ENCODE measurements at places on chromosomes 7 and 10.

DNA sequence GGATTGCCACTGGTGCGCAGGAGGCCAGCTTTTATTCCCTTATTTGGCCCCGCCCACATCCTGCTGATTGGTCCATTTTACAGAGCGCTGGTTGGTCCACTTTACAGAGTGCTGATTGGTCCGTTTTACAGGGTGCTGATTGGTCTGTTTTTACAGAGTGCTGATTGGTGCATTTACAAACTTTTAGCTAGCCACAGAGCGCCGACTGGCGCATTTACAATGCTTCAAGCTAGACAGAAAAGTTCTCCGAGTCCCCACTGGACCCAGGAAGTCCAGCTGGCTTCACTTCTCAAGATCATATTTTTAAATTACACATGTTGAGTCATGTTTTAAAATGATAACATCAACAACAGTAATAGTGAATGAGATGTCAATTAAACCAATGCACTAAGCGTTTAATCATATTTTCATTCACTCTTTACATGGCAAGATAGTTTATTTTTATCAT lies 128.3 kb downstream of the CUBN start:
- no peak for DNase-seq

- DNase-seq, result no peak
Observed at GRCh38 chr7:47627580-47628283, 45.8 kb upstream of the TNS3 start.

GRCh38 chr7:112007185-112007584 lies 199.0 kb downstream of the DOCK4 start:
- DNase-seq, result no peak

GRCh38 chr10:52436664-52437063 lies 122.6 kb downstream of the DKK1 start:
- DNase-seq, result no peak

DNA sequence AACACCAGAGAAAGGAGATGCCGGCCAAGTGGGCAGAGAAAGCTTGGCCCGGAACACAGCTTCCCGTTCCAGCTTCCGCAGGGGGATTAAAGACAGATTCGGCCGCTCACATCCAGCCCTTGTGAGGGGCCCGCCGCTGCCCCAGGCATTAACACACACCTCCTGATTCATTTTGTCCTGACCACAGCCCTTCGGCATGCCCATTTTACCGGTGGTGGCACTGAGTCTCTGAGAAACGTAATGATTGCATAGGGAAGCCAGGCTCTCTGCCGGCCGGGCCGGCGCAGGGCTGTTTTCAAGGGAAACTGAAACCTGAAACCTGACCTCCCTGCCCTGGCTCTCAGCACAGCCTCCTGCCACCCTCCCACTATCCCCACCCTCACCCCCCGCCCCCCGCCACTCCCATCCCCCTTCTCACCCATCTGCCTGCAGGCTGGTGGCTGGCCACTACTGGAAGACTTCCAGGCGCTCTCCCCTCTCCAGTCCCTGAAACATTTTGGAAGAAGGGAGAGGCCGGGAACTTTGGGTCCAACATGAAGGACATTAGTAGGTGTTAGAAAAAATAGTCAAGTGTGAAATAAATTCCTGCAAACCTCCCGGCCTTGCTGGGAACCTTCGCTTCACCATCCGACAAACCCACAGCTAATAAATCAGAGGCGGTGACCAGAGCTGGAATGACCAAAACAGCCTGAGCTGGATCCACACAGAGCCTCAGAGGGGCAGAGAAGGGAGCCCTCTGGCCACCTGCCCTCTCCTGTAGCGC lies 83.5 kb upstream of the CUX1 start:
- no peak for DNase-seq

GRCh38 chr7:8669501-8669851 lies 236.1 kb downstream of the NXPH1 start:
- DNase-seq, result no peak

DNA sequence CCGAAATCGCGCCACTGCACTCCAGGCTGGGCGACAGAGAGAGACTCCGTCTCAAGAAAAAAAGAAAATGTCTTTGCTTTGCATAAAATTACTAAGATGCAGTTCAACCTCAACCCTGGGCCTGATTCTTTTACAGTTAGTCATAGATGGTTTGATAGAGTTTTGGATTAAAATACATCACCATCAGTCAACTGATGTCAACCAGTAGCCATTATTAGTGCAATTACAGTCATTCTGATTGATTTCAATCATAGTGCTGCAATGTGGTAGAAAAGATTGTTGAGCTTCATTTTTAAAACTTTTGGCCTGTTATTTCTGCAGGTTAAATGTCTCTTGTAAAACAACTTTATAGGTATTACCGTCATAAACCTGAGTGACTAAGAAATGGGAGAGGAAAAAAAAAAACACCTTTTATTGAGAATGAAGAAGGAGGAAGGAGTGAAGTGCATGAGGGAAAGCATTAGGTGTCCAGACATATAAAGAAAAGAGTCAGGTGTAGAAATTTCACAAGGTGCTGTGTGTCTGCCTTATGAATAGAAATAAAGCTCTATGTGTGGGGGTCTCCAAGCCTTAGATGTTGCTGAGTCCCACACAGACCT lies 150.6 kb downstream of the TRIL start:
- no peak for DNase-seq

DNA sequence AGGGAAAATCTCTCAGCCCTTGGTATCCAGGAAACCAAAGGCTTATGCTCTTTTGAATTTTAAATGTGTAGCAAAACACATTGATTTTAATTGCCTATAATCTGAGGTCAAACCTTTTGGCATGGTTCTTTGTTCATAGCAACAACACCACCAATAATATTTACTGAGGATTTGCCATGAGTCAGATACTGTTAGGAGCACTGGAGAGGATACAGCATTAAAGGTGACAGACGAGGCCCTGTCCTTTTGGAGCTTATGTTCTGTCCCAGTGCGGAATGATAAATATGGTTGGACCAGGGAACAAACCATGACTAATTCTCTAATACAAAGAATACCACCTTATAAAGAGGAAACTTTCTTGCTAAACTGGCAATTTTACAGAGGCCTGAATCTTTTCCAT lies 176.6 kb downstream of the CTNNA3 start:
- DNase-seq, result no peak

- no peak for DNase-seq
Observed at GRCh38 chr7:37853468-37853867, 5.1 kb downstream of the NME8 start.

DNA sequence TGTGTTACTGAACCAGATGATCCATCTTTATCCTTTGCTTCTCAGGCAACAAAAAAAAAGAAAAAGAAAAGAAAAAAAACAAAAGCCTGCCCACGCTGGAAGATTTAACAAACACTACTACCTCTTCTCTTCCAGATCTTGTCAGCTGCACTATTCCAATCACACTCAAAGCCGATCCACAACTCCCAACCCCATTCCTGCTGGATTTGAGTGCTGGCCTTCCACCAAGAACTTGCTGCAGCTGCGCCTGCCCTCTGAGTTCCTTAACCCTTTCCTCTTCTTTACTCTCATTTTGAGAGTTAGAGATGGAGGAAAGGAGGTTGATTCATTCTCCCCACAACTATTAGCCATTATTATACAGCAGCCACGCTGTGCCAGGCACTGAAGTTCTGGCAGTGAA lies 16.0 kb upstream of the ITGA8 start:
- no peak for DNase-seq

- no peak for DNase-seq
Observed at GRCh38 chr10:33291053-33291592, 43.3 kb downstream of the NRP1 start.

DNA sequence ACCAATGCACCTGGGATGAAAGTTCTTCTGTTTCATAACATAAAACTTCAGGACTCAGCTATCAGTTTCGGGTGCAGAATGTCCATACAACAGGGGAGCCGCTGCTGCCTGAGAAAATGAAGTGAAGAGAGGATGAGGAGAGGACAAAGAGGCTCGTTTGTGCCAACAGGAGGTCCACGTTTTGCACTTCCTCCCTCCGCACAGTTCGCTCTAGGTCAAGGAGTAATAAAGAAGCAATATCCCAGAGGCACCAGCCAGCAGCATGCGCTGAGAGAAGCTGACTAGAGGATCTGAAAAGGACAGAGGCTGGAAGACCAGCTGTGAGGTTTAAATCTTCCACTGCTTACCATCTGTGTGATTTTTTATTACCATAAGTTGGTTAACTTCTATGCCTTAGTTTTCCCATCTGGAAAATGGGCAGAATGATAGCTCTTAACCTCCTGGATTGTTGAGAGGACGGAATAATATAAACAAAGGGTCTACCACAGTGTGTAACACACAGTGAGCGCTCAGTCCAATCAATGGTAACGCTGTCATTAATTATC lies 709 bp downstream of the GPAM start:
- no peak for DNase-seq

DNA sequence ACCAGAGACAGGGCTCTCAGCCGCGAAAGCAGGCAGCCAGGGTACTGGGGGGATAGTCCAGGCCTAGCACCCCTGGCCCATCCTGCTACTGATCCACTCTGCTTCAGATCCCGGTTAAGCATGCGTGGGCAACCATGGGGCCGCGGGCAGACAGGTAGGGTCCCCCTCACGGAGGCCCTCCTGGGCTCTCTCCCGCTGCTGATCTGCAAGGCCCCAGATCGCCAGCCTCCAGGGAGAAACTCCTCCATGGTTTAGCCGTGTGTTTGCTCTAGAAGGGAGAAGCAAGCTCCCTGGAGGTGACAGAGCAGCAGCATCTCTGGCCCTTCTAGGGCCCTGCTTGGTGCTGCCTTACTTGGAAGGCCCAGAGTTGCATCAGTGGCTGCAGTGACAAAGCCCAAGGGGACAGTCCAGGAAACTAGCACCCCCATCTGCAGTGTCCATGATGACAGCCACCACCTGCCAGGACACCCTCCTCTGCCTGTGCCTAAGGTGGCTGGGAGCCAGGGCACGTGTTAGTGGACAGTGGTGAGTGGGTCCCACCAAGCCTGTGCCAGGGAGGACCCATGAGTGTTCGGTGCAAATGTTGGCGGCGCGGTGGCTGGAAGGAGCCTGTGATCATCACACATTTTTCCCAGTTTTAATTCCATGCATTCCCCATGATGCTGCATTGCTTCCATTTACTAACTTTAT lies 29.2 kb downstream of the CALML5 start:
- no peak for DNase-seq

- no peak for DNase-seq
Observed at GRCh38 chr10:60549686-60550085, 160.0 kb upstream of the ANK3 start.

GRCh38 chr10:4033341-4033896 lies 248.4 kb upstream of the KLF6 start:
- DNase-seq, result no peak

- DNase-seq, result no peak
Observed at GRCh38 chr10:17059197-17059688, 70.4 kb downstream of the CUBN start.

DNA sequence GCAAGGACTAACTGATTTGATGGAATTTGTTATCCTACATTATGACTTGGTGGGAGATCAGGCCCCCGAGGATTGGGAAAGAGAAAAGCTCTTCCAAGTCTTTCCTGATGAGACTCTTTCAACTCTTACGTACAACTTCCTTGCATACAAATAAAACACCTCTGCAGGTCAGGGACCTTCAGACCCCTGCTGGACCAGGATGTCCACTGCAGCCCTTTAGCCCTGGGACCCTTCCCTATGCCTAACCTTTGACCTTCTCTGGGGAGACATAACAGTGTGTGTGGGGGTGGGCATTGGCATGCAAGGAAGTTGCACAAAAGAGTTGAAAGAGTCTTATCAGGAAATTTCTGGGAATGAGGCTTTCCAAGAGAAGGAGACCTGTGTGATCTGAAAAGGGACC lies 859.4 kb downstream of the TYW1 start:
- DNase-seq, result no peak

- DNase-seq, result no peak
Observed at GRCh38 chr7:92614660-92615174, 24.5 kb upstream of the FAM133B start.

- DNase-seq, result no peak
Observed at GRCh38 chr7:140334341-140335057, 63.8 kb downstream of the SLC37A3 start.

DNA sequence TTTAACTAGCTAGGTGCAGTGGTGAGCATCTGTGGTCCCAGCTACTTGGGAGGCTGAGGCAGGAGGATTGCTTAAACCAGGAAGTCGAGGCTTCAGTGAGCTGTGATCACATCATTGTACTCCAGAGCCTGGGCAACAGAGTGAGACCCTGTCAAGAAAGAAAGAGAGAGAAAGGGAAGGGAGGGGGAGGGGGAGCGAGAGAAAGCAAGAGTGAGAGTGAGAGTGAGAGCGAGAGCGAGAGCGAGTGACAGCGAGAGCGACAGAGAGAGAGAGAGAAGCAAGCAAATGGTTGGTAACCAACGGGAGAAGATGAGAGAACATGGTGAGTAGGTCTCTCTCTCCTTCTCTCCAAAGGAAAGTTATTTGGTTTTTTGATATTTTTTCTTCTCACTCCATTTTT lies 69.8 kb upstream of the DGKI start:
- no peak for DNase-seq

GRCh38 chr7:91288208-91288824 lies 24.1 kb downstream of the FZD1 start:
- DNase-seq, result no peak
